ENCODE measurements at places on chromosomes 4 and X.

GRCh38 chr4:145618210-145618931 lies 814 bp upstream of the MMAA start:
- DNase-seq, result no peak

GRCh38 chr4:33924239-33924638 lies 2320.1 kb downstream of the ARAP2 start:
- DNase-seq, result no peak

GRCh38 chr4:25235401-25235800 lies 1.6 kb downstream of the PI4K2B start:
- DNase-seq, result no peak

DNA sequence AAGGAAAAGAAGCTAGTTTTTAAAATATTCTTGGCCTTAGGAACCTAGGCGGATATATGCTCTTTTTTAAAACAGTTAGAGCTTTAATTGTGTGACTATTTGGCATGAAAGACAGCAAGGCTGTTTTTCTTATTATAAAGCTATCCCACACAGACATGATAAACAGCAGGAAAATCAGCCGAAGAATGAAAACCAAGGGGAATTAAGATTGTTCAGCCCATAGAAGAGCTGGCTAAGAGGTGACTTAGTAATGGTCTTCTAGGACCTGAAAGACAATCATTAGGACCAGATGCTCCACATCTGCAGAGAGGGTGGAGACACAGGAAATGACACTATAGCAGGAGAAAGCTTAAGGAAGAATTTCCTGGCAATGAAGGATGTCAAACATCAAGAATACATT lies 171.4 kb upstream of the NRK start:
- DNase-seq, result no peak

- no peak for DNase-seq
Observed at GRCh38 chr4:15318621-15319348, 109.0 kb upstream of the C1QTNF7 start.

- no peak for DNase-seq
Observed at GRCh38 chrX:110992611-110993010, 103.4 kb upstream of the PAK3 start.

DNA sequence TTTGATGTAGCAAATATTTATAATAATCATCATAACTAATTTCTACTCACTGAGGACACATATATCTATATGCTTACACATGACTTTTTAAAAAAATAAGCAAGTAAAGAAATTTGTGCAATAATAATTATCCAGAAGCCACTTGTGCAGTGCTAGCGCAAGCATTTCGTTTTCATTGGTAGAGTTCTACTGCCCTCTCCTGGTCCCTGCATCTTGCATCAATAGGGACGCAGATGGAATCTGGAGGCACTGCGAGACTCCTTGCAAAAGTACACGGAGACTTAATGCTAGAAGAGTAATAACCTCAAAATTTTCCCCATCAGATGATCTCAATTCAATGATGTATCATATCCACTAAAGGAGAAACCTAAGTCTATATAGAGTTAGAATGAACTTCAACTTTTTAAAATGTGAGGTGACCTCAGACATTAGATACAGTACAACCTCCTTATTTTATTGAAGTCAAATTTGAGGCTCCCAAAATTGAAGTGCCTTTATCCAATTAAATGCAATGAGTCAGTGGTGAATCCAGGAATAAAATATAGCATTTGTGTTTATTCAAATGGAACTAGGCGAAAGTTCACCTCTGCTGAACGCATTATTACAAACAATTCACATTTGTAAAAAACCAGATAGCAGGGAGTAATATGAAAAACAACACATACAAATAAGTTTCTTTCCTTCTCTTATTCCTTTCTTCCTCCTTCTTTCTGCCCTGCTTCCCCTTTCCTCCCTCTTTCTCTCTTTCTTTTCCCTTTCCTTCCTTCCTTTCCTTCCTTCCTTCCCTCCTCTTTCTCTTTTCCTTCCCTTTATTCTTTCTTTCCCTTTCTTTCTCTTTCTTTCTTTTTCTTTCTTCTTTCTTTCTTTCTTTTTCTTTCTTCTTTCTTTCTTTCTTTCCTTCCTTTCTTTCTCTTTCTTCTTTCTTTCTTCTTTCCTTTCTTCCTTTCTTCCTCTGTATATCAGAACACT lies 450.0 kb downstream of the ANKRD50 start:
- DNase-seq, result no peak

- DNase-seq, result no peak
Observed at GRCh38 chr4:87838890-87839591, 6.3 kb downstream of the MEPE start.

GRCh38 chrX:141405486-141405852 lies 163.2 kb upstream of the SPANXC start:
- DNase-seq, result no peak

GRCh38 chr4:155944516-155944915 lies 9.2 kb downstream of the CTSO start:
- DNase-seq, result no peak

GRCh38 chr4:38774181-38774955 lies 8.4 kb downstream of the TLR10 start:
- DNase-seq, result no peak

DNA sequence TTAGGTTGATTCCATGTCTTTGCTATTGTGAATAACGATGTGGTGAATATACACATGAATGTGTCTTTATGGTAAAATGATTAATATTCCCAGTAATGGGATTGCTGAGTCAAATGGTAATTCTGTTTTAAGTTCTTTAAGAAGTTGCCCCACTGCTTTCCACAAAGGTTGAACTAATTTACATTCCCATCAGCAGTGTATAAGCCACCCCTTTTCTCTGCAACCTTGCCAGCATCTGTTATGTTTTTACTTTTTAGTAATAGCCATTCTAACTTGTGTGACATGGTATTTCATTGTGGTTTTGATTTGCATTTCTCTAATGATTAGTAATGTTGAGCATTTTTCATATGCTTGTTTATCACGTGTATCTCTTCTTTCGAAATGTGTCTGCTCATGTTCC lies 503.3 kb downstream of the PCDH18 start:
- DNase-seq, result no peak

GRCh38 chr4:83362492-83363329 lies 28.1 kb upstream of the HPSE start:
- DNase-seq, result no peak

- DNase-seq, result no peak
Observed at GRCh38 chr4:24973404-24973746, 57.4 kb downstream of the LGI2 start.

- peak; percentile 3 for DNase-seq
Observed at GRCh38 chr4:76147454-76148141, 599 bp downstream of the NUP54 start.

Measured in stimulated activated CD4-positive, alpha-beta T cell treated with anti-CD3 and anti-CD28 coated beads, Interleukin-1b, Interleukin-23, amount 100 ng/mL, for 1 hour (primary cell).